ENCODE measurements at places on chromosomes 3 and 15.

DNA sequence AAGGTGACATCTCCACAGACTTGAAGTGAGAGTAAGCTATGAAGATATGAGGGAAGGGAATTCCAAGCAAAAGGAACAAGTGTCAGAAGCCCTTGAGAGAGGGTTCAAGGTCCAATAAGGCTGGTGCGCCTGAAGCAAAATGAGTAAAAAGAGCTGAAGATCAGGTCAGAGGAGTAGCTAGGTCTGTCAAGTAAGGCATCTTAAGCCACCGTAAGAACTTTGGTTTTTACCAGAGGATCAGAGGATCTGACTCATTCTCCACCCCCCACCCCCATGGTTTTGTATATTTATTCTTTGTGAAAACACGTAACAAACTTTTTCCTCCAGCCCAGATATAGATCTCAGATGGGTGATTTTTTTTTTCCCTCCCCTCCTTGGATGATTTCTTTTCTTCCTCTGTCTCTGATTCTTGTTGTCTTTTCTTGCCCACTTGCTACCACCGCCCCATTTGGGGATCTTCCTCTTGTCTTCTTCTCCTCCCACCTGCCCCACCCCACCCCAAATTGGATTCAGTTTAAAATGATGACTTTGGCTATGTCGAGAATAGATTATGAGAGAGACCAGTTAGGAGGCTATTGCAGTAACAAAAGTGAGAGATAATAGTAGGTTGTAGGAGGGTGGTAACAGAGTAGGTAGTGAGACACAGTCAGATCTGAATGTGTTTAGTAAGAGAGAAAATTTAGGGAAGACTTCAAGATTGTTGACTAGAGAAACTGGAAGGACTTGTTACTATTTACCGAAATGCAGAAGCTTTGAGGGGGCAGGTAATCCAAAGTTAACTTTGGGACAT, 6.1 kb downstream of the TRMT10C start:
- no peak for DNase-seq

- no peak for DNase-seq
Observed at GRCh38 chr15:52246686-52247431, 48.7 kb downstream of the MYO5C start.

DNA sequence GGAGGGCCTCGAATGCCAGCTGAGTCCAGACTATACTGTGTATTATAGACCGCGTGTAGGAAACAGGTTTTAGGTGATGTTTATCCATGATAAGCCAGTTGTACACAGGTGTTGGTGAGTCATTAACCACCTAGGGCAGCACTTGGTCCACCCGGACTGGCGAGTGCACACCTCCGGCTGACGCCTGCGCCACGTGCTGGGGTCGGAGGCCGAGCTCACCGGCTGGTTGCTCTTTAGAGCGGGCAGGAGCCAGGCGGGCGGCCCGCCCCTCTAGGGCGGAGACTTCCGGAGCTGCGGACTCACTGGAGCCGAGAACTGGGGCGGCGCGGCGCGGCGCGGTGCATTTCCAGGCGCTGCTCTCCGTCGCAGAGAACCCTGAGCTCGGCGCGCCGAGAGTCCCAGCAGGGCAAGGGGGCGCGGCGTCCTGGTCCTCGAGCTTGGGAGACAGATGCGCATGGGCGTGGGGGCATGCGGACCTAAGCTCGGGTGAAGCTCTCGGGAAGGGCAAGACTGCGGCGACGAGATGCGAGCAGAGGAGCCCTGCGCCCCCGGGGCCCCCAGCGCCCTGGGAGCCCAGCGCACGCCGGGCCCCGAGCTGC, at the start of gene ESYT3:
ESYT3 (plus strand) TSS at position 341 of the 599 bp plus-strand sequence; CDS start at position 524, 183 bp downstream.
- no peak for DNase-seq

DNA sequence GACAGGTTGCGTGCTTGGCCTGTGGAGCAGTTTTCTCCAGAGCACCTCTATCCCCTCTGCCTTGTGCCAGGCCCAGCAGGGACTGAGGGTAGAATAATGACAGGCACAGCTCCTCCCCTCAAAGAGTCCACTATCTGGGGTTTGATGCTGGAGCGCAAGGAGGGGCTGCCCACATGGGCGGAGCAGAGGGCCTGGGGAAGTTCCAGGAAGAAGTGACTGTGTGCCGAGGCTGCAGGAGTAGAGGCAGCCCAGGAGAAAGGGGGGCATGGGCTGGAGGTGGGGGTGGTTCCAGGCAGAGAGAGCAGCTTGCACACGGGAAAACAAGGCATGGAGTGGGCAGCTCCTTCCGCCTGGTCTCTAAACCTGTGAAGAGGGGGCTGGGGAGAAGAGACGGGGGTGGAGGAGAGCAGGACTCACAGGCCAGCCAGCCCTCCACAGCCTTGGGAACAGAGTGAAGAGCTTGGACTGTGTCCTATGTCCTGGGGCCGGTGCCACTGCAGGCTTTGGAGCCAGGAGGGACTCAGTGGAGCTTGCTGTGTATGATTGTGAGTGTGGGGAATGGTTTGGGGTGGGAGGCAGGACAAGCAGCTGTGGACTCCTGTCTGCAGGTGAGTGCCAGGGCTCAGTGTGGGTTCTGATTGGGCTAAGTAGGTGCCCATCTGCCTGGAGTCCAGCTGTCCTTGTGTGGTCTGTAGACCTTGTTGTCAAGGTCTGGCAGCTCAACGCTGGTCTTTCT, 48.1 kb downstream of the APBA2 start:
- DNase-seq = no peak

- no peak for DNase-seq
Observed at GRCh38 chr15:75694241-75695182, 18.1 kb downstream of the CSPG4 start.

DNA sequence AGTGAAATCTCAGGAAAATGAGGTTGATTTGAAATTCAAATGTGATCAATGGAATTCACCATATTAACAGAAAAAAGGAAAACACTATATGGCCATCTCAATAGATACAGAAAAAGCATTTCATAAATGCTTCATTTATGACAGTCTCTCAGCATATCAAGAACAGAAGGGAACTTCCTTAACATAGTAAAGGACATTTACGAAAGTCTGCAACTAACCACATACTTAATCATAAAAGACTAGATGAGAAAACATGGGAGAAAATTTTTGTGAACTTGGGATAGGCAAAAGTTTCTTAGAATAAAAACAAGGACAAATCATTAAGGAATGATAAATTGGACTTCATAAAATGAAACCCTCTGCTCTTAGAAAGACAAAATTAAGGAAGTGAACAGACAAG, 24.7 kb upstream of the TIPARP start:
- DNase-seq = no peak

DNA sequence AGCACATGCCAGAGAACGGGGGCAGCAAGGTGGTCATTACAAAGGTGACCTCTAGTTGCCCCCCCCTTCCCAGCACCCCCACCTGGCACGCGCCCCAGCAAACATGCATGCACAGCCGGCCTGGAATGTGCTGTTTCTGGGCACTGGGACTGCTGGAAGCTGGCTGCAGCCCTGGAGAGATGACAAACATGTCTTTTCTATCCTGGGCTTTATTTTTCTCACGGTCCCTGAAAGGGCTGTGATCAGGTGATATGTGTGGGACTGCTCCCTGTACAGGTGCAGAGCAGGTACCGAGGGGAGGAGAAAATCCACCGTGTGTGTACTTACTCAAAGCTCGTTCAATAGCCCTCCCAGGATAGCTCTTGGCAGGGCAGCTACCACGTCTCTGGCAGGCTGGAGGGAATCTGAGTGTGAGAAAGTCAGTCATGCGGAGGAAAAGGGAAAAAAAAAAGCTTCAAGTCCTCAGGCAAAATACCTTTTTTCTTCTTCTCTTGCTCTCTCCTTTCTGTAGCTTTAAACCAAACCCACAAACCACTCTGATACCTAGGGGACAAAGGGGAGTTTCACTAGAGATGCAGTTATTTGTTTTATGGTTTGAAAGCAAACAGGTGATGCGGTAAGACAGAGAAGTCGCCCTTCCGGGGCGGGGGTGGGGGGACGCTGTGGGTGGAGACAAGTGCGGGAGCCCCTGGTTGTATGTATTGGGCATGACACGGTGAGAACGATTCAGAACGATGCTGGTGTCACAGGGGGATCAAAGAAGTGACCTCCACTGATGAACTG, 5.0 kb upstream of the HES1 start:
- DNase-seq = no peak
